NT2/D1 (cell line): ENCODE measurements at places on chromosomes 5 and 9.

GRCh38 chr5:52987711-52988331, 1.3 kb upstream of the ITGA2 start:
- DNase-seq: no peak

DNA sequence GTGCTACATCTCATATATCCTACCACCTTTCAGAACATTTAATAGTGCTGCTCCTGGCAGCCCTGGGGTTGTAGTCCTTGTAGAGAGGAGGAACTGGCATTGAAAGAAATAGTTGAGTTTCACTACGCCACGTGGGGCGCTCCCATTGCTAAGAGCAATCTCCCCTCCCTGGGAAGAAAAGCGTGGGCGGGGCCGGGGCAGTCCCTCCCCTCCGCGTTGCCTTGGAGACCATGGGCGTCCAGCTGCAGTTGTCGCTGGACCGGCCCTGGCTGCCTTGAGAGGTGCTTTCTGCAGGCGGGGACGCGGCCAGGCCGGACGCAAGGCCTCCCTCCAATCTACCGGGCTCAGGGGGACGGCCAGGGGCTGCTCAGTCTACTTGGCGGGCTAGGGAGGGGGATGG, 368 bp upstream of the CCDC180 start:
- peak; percentile 84 for DNase-seq

- DNase-seq: no peak
These were observed 615.6 kb upstream of the GRIN3A start for GRCh38 chr9:102354041-102354440.

GRCh38 chr5:74801941-74802340, 34.9 kb downstream of the NSA2 start:
- no peak for DNase-seq

- DNase-seq: no peak
These were observed 59.9 kb downstream of the GRAMD2B start for GRCh38 chr5:126483156-126483555.
